Central memory CD8-positive, alpha-beta T cell (primary cell): ENCODE measurements at places on chromosomes 3 and 15.
A peak's percentile ranks its signal among the peaks of the same experiment; 100 is the strongest.

DNA sequence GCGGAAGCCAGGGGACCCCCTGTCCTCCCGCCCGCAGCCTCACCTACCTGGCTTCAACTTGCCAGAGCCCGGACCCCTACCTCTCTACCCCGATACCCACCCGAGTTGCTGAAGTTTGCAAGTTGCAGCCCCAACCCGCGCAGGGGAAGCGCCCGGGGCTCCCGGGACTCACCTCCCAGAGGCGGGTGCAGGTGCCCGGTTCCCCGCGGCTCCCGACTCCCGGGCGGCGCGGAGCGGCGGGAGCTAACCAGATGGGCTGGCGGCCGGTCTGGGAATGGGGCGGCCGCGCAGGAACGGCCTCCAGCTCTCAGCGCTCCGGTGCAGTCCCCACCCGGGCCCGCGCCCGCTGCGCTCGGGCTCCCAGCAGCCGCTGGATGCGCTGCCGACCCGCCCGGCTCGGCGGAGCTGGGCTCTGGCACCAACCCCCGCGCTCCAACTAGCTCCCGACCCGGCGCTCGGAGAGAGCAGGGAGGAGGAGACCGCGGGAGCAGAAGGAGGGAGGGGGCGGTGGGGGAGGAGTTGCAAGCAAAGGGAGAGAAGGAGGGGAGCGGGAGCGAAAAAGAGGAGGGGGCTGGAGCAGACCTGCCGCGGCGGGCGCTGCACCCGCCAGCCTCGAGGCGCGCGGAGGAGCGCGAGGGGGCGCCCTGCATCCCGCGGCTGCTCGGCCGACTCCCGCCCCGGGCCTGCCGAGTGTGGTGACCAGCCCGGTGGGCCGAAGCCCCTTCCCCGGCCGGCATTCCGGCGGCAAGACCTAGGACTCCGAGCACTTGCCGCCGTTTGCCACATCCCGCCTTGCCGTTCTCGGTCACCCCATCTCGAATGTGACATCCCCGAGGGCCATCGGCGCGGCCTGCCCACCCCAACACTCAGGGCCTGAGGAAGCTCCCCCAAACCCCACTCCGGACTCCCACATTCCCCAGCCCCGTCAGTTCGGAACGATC, at the start of gene SEMA5B:
Gene SEMA5B (minus strand): TSS at position 472 of the 941 bp plus-strand sequence. CDS start 66,500 bp downstream, outside the sequence.
- H3K36me3 ChIP-seq: no peaks in the 10 kb centered on the region
- H3K4me3 ChIP-seq: peak within 1 kb of the TSS; percentile 77
- peaks cover 44% of the 10 kb centered on the region for H3K27me3 ChIP-seq
- H3K4me1 ChIP-seq: peaks cover 14% of the 10 kb centered on the region

DNA sequence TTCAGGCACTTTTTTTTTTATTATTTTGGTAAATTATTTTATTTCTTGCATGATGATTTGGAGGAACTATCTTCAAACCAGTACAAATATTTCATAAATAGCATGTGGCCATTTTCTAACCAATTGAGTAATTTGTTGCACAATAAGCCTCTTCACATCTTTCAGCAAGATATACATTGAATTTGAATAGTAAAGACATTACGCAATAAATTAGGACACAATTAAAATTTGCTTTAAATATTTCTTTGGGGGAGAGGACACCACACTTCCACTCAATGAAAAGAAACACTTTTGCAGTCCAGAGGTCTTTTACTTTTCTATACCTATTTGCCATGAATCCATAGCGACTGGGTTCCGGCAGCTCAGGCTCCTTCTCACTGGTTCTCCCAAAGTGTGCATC, 762.6 kb upstream of the GOLIM4 start:
- no peaks in the 10 kb centered on the region for H3K4me1 ChIP-seq
- no peaks in the 10 kb centered on the region for H3K27me3 ChIP-seq
- no peak overlapping the region for H3K4me3 ChIP-seq
- H3K36me3 ChIP-seq: no peaks in the 10 kb centered on the region
- DNase-seq: no peak

DNA sequence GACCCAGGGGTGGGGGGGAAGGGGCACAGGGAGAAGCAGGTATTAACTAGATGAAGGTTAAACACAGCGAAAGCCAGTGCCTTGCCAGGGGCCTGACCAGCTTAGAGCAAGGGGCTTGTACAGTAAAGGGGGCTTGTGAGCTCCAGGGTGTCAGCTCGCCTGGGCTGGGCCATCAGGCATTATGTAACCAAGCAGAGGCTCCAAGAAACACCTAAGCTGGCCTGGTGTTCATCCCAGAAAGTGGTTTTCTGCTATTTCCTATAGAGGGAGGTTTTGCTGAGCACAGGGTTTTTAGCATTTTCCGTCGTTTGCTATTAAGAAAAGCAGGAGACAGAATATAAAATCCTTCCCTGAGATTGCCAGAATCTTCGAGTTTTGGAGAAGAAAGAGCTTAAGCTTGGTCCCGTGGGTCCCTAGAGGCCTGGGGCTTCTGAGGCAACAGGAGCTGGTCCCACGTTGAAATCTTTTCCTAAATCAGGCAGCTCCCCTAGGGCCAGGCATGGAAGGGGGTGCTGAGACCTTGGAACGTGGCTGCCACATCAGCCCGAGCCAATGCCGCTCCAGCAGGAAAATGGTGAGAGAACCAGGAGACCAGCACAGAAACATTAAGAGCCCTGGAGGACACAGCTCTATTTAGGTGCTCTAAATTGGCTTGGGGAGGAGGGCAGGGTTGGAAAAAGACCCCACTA, 71.4 kb downstream of the ISG20 start:
- peaks cover 8% of the 10 kb centered on the region for H3K4me1 ChIP-seq
- H3K4me3 ChIP-seq: no peak overlapping the region
- H3K27me3 ChIP-seq: peaks cover 89% of the 10 kb centered on the region
- H3K36me3 ChIP-seq: no peaks in the 10 kb centered on the region

DNA sequence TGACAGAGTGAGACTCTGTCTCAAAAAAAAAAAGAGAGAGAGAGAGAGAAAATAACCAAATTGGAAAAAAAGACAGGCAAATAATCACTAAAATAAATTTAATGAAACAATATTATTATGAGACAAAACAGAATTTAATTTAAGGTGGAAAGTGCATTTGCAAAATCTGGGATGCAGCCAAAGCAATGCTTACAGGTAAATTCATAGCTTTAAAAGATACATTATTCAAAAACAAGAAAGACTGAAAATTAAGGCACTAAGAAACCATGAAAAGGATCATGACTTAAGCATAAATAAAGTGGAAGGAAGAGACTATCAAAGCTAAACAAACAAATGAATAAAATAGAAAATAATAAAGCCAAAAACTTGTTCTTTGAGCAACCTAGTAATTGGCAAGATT, 37.7 kb downstream of the GRIP2 start:
- H3K36me3 ChIP-seq: no peaks in the 10 kb centered on the region
- H3K4me3 ChIP-seq: no peak overlapping the region
- H3K27ac ChIP-seq: no peak overlapping the region

- H3K4me3 ChIP-seq: no peak overlapping the region
- DNase-seq: no peak
- no peaks in the 10 kb centered on the region for H3K27me3 ChIP-seq
These were observed 103.2 kb upstream of the SLCO2A1 start for GRCh38 chr3:134132961-134133360.

GRCh38 chr3:29281094-29281343, 148 bp downstream of the RBMS3 start:
- DNase-seq: no peak
- H3K36me3 ChIP-seq: peaks cover 2% of the 10 kb centered on the region
- H3K27me3 ChIP-seq: peaks cover 26% of the 10 kb centered on the region

GRCh38 chr15:53917109-53917508, 61.1 kb upstream of the UNC13C start:
- no peak for DNase-seq
- H3K36me3 ChIP-seq: no peaks in the 10 kb centered on the region
- H3K27me3 ChIP-seq: no peaks in the 10 kb centered on the region
- H3K27ac ChIP-seq: no peak overlapping the region
- H3K4me3 ChIP-seq: no peak overlapping the region

DNA sequence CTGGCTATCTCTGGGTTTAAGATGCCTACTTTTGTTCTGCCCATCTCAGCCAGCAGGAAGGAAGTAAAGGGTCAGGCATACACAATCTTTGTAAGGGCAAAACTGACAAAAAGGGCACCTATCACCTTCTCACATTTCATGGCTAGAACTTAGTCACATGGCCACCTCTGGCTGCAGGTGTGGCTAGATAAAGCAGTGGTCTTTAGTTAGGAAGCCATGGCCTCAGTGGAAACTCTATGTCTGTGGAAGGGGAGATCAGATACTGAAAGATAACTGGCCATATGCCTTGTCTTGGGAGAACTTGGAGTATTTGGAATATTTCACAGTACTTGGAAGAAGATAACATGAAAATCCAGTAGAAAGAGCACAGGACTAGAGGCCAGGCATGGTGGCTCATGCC, 80.7 kb upstream of the TBL1XR1 start:
- H3K27me3 ChIP-seq: no peaks in the 10 kb centered on the region
- no peak overlapping the region for H3K27ac ChIP-seq
- peaks cover 4% of the 10 kb centered on the region for H3K36me3 ChIP-seq
- H3K4me3 ChIP-seq: no peak overlapping the region

DNA sequence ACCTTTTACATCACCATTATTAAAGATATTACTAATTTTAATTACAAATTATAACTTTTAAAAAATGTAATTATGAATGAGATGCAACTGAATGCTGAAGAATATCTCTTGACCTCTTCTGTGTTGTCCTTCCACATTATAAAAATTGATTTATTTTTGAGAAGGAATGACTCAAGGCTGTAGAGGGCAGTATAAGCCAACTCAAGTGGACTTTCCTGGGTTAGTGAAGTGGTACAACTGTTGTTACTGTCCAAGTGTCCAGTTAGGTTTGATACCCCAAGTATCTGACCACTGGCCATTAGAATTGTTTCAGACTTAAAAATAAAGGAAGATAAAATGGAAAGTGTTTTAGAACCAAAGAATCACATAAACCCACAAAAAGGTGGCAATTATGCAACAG, 51.9 kb downstream of the BBX start:
- DNase-seq: no peak
- no peak overlapping the region for H3K27ac ChIP-seq

DNA sequence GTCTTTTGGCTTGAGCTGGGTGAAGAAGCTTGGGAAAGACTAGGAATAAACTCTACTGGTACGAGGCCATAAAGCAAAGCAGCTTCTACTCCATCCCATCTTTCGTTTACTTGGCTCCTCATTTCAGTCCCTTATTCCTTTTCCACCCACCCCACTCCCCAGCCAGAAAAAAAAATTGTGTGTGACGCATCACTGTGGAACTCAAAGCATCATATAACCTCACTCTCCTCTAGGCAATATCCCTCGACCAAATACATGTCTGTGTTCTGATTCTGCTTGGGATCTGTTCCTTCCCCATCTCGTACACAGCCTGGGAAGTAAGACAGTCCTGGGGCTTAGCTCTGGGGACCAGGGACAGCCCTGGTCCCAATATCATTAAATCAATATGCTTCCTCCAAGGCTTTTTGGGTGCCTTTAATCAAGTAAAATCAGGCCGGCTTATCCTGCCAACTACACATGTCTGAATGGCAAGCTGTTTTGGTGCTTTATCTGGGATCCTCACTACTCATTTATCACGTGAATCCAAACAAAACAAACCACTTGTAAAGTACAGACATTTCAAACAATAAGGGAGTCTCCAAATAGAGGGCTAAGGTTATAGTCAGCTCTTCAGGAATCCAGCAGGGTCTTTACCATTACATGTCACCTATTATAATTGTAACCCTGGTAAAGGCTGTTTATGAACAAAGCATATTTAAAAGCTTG, 74.9 kb upstream of the ZBED2 start:
- no peaks in the 10 kb centered on the region for H3K27me3 ChIP-seq
- no peak overlapping the region for H3K4me3 ChIP-seq
- peaks cover 63% of the 10 kb centered on the region for H3K4me1 ChIP-seq

GRCh38 chr3:7015683-7016440, 154.9 kb downstream of the GRM7 start:
- H3K4me3 ChIP-seq: no peak overlapping the region
- no peaks in the 10 kb centered on the region for H3K36me3 ChIP-seq
- no peaks in the 10 kb centered on the region for H3K27me3 ChIP-seq

GRCh38 chr3:151372063-151372820, 12.3 kb downstream of the P2RY12 start:
- H3K4me3 ChIP-seq: no peak overlapping the region
- no peaks in the 10 kb centered on the region for H3K36me3 ChIP-seq
- H3K27me3 ChIP-seq: peaks cover 16% of the 10 kb centered on the region
- H3K27ac ChIP-seq: no peak overlapping the region
- no peaks in the 10 kb centered on the region for H3K4me1 ChIP-seq

- H3K4me1 ChIP-seq: no peaks in the 10 kb centered on the region
- H3K4me3 ChIP-seq: no peak overlapping the region
- no peak overlapping the region for H3K27ac ChIP-seq
- no peaks in the 10 kb centered on the region for H3K27me3 ChIP-seq
These were observed 169.4 kb upstream of the ZNF385D start for GRCh38 chr3:21920421-21920861.

- peaks cover 1% of the 10 kb centered on the region for H3K36me3 ChIP-seq
- H3K4me1 ChIP-seq: no peaks in the 10 kb centered on the region
- H3K27me3 ChIP-seq: peaks cover 29% of the 10 kb centered on the region
- H3K27ac ChIP-seq: no peak overlapping the region
These were observed 57.4 kb upstream of the MYZAP start for GRCh38 chr15:57534281-57534680.

DNA sequence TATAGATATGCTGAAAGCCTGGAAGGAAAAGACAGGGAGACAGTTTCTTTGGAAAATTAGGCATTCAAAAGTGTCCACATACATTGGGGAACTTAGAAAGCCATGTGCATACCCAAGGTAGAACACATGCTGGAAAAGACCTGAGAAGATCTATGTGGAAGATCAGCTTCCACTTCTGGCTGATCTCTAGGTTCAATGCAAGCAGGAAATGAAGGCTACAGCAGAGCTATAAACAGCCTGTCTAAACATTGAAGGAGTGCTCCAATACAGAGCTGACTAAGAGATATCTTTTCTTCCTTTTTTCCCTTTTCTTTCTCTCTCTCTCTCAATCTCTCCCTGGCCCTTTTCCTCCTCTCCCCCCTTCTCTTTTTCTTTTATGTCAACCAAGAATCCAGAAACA, 73.6 kb upstream of the TCF12 start:
- H3K4me3 ChIP-seq: no peak overlapping the region
- DNase-seq: no peak
- no peaks in the 10 kb centered on the region for H3K36me3 ChIP-seq
- no peak overlapping the region for H3K27ac ChIP-seq

DNA sequence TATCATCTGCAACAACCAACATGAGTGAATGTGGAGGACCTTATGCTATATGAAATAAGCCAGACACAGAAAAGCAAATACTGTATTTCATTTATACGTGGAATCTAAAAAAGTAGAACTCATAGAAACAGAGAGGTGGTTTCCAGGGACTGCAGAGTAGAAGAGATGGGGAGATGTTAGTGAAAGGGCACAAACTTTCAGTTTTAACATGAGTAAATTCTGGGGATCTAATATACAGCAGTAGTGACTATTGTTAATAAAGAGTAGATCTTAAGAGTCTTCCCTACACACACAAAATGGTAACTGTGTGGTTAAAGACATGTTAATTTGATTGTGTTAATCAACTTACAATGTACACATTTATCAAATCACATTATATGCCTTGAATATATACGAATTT, 20.9 kb upstream of the MELTF start:
- DNase-seq: no peak
- peaks cover 41% of the 10 kb centered on the region for H3K36me3 ChIP-seq
- H3K4me1 ChIP-seq: no peaks in the 10 kb centered on the region
- no peaks in the 10 kb centered on the region for H3K27me3 ChIP-seq
- no peak overlapping the region for H3K4me3 ChIP-seq
